ENCODE measurements at places on chromosomes 16 and 17.

DNA sequence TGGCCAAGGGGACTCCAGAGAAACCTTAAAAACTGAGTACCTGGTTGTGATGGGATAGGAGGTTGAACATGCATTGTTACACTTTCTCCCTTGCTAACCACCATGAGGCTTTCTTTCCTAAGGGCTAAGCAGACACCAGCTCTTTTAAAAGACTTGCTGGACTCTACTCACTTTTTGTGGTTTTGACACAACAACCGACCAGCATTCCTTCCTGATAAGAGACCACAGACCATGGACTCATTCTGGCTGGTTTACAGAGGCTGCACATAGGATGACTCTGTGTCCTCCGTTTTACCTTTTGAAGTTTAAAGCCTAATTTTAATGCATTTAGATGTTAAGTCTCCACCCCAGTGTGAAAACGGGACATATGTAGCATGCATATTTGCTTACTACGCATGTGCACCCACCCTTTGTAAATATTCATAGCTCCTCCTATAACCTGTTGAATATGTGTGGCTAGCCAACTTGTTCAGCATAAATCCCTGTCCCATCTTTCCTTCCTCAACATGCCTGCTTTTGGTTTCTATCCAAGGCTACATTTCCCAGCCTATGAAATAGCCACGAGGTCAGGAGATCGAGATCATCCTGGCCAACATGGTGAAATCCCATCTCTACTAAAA is 475.9 kb downstream of the GRIN2A start:
- no peak for DNase-seq

- DNase-seq = no peak
Observed at GRCh38 chr16:23768581-23768980, 13.8 kb downstream of the CHP2 start.

DNA sequence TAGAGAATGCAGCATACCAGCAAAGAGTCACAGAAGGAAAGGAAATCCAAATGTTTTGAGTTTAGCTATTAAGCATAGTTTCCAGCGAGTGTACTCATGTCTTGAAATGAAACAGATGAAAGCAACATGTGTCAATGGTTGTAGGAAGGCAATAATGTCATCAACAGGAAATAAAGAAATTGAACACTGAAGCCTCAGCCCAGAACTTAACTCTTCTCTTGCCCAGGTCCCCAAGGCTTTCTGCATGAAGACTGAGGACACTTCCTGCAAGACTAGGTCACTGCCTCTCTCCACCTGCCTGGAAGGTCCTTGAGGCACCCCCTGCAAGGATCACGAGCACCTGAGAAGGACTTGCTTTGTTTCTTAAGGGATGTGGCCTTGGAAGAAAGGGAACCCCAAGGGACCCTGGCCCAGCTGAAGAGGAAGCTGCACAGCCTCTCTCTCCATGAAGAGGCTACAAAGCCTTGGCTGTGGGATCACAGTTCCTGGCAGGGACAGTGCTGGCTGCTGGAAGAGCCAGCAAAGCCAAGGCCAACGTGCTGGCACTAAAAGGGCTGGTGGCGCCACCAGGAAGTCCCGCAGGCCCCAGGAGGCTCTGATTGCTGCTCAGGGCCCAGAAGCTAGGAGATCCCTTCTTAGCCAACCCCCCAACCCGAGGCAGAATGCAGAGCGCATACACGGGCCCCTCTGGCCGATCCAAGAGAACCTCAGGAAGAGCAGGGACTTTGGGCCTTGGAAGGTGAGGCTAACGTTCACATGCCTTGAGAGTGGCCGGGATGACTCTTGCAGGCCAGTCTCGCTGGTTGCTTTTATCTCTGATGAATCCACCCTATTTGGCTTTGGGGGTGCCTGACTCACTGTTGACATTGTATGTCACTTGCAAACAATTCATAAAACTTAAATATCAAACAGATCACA is 23.4 kb upstream of the AXIN2 start:
- no peak for DNase-seq

GRCh38 chr16:87234601-87235000 is 82.6 kb downstream of the C16orf95 start:
- no peak for DNase-seq

DNA sequence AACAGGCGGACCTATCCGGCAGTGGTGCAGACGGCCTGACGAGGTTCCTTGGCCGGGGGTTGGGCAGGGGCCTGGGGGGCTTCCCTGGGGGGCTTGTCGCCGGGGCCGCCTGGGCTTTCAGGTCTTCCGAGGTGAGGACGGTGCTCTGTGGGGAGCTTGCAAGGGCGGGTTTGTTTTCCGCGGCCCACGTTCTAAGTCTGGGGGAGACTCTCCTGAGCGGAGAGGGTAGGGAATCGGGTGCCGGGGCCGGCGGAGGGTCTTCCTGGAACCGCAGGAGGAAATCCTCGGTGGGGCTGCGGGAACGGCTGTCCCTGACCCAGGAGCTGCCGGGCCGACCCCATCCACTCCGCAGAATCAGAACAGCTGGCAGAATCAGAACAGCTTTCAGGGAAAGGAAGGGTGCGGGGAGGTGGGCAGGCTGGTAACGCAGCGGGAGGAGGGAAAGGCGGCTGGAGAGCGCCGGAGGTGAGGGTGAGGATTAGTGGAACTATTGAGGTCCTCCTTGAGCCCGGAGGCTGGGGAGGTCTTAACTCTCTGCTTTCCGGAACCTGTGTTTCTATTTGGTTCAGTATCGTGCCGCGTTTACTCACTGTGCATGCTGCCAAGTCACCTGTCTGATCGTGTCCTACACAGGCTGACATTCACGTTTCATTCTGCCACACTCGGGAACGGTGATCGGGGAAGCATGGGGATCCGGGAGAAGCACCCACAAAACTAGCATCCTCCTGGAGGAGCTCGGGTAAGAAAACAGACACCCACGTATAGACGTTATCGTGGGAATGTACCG is 28.9 kb downstream of the CPSF4L start:
- DNase-seq = peak; percentile 16

DNA sequence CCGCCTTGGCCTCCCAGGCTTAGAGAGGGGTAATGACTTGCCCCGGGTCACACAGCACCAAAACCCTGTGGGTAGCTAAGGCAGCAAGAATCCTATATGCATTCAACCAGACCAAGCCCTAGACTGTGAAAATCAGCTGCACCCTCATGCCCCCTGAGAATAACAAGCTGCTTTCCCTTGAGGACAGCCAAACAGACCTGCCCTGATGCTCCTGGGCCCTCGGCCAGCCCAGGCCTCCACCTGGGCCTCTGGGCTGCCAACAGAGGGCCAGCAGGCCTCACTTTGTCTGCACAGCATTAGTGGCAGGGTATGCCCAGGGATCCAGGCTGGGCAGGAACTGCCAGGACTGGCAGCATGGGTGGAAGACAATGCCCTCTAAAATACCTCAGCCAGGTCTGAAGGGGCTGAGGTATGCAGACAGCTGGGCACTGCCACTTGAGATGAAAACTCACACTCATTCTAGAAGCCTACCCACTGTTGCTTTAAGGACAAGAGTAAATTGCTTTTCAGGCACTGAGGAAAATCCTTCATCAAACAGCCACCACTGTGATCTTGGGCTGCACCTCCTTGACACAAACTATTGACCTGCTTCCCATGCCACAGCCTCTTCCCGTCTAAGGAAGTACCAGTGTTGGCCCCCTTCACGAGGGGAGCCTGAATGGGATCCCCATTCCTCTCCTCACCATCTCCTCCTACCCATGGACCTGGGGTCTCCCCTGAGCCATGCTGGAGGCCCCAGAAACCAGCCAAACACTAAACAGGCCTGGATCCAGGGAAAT is 8.8 kb downstream of the ST3GAL2 start:
- DNase-seq = no peak
